ENCODE measurements at places on chromosomes 3 and 15. TPM values are rescaled to one million over a fixed set of nuclear protein-coding genes. Genes with fewer than 3 reads are reported as not detected.

DNASE1L3 gene
- total RNA-seq, result 5.1 TPM

PIF1 gene
- total RNA-seq, result 58.8 TPM

NR1I2 gene
- not detected for total RNA-seq

UTS2B gene
- not detected for total RNA-seq

C3orf85 gene
- total RNA-seq, result not detected

FSD2 gene
- not detected for total RNA-seq

ITIH1 gene
- not detected for total RNA-seq

SCAMP5 gene
- total RNA-seq, result 70.1 TPM

SLC6A1 gene
- total RNA-seq, result 2.8 TPM

FAM174B gene
- 54.0 TPM for total RNA-seq

GUCA1C gene
- not detected for total RNA-seq

CCDC80 gene
- total RNA-seq, result 11.2 TPM

ETV5 gene
- 28.0 TPM for total RNA-seq

BOC gene
- 39.1 TPM for total RNA-seq

MED12L gene
- total RNA-seq, result not detected

COL6A5 gene
- total RNA-seq, result 3.3 TPM

CAPN3 gene
- total RNA-seq, result 13.9 TPM

GOLGA8G gene
- total RNA-seq, result not detected

LRRIQ4 gene
- total RNA-seq, result not detected

MKRN2OS gene
- not detected for total RNA-seq

SLC9A9 gene
- total RNA-seq, result 20.4 TPM

SLC2A2 gene
- not detected for total RNA-seq

CRTC3 gene
- 11.0 TPM for total RNA-seq

TMEM207 gene
- not detected for total RNA-seq

CISH gene
- 5.7 TPM for total RNA-seq

SERPINI2 gene
- total RNA-seq, result 1.3 TPM

DPPA2 gene
- not detected for total RNA-seq

KLHL40 gene
- 0.18 TPM for total RNA-seq
